ENCODE measurements at places on chromosomes 3 and 15.

DNA sequence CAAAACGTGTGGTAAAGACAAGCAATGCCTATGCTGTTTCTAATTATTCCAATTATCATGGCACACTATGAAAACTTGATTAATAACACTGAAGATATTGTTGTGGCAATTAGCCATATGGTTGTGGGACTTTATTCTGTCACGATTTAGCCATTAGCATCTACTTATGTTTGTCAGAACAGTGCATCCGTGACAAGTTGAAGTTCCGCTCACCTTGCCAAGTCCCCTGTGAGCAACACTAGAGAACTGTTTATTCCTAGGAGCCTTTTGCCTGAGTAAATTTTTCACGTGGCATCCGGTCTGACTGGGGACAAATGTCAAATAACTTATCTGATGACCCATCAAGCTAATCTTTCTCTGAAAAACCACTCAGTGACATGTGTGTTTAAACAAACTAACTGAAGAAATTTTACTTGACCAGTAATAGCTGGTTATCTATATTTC, 403.3 kb downstream of the TBC1D5 start:
- peaks cover 3% of the 10 kb centered on the region for H3K4me1 ChIP-seq
- no peak overlapping the region for H3K27ac ChIP-seq
- H3K4me3 ChIP-seq: no peak overlapping the region

GRCh38 chr15:76866716-76867321, 38.3 kb downstream of the SCAPER start:
- H3K27me3 ChIP-seq: no peaks in the 10 kb centered on the region
- H3K36me3 ChIP-seq: no peaks in the 10 kb centered on the region
- no peak for DNase-seq
- H3K4me1 ChIP-seq: peaks cover 3% of the 10 kb centered on the region
- no peak overlapping the region for H3K4me3 ChIP-seq

DNA sequence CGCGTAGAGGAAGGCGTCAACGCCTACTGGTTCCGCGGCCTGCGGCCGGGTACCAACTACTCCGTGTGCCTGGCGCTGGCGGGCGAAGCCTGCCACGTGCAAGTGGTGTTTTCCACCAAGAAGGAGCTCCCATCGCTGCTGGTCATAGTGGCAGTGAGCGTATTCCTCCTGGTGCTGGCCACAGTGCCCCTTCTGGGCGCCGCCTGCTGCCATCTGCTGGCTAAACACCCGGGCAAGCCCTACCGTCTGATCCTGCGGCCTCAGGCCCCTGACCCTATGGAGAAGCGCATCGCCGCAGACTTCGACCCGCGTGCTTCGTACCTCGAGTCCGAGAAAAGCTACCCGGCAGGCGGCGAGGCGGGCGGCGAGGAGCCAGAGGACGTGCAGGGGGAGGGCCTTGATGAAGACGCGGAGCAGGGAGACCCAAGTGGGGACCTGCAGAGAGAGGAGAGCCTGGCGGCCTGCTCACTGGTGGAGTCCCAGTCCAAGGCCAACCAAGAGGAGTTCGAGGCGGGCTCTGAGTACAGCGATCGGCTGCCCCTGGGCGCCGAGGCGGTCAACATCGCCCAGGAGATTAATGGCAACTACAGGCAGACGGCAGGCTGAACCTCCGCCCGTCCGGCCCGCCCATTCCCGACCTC, 4.1 kb downstream of the ISLR2 start:
- no peak overlapping the region for H3K4me3 ChIP-seq
- peaks cover 28% of the 10 kb centered on the region for H3K27me3 ChIP-seq
- H3K27ac ChIP-seq: no peak overlapping the region
- peaks cover 43% of the 10 kb centered on the region for H3K4me1 ChIP-seq

DNA sequence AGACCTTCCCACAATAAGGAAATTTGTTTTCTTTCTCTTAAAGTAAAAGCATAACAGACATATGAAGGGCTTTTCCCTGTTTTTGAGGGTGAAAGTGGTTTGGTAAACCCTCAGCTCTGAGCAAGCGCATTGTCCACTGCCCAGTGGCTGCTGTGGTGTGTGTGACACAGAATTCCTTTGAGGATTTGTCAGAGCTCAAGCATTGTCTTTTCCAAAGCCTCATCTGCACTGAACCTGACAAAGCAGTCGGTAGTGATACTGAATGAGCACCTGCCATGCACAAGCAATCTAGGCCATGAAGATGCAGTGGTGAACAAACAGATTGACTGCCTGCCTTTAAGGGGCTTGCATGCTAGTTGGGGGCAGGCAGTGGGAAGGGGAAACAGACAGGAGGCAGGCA, 128.3 kb downstream of the PLCL2 start:
- H3K27me3 ChIP-seq: no peaks in the 10 kb centered on the region
- no peak overlapping the region for H3K27ac ChIP-seq
- no peaks in the 10 kb centered on the region for H3K4me1 ChIP-seq
- DNase-seq: no peak
- no peaks in the 10 kb centered on the region for H3K36me3 ChIP-seq

GRCh38 chr3:133699467-133699866, 37.7 kb upstream of the TOPBP1 start:
- H3K27ac ChIP-seq: no peak overlapping the region
- peaks cover 3% of the 10 kb centered on the region for H3K36me3 ChIP-seq
- no peak for DNase-seq
- H3K4me1 ChIP-seq: no peaks in the 10 kb centered on the region
